ENCODE measurements at places on chromosomes 1 and 21. TPM values are rescaled to one million over a fixed set of nuclear protein-coding genes. Genes with fewer than 3 reads are reported as not detected.

- no peak for DNase-seq
These were observed 4.9 kb downstream of the HPCA start for GRCh38 chr1:32891241-32891570.

DNA sequence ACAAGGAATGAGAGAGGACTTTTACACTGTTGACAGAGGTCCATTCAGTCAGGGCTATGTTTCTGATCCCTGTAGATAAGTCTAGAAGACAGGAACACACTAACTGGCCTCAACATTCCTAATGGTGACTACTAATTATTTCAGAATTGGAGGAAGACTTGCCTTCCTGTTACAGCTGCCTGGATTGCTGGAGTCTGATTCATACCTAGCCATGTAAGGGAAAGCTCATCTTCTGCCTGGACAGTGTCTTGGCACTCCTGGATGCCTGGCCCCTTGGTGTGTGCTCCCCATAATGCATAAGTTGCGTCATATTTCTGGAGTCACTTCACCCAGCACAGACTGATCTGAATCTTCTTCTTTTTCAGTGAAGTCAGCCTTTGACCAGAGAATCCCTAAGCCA lies 326.0 kb upstream of the RUNX1 start:
- no peak for DNase-seq

- DNase-seq, result no peak
These were observed 41.1 kb downstream of the INPP5B start for GRCh38 chr1:37905727-37906126.

Gene AQP10
- not detected for polyA plus RNA-seq

GRCh38 chr1:214044438-214045214 lies 56.9 kb downstream of the PROX1 start:
- DNase-seq, result no peak

Gene HUNK
- 5.0 TPM for polyA plus RNA-seq

- DNase-seq, result no peak
These were observed 13.6 kb downstream of the RD3 start for GRCh38 chr1:211478376-211478775.

- DNase-seq, result no peak
These were observed 15.2 kb upstream of the KDM4A start for GRCh38 chr1:43634721-43635120.

DNA sequence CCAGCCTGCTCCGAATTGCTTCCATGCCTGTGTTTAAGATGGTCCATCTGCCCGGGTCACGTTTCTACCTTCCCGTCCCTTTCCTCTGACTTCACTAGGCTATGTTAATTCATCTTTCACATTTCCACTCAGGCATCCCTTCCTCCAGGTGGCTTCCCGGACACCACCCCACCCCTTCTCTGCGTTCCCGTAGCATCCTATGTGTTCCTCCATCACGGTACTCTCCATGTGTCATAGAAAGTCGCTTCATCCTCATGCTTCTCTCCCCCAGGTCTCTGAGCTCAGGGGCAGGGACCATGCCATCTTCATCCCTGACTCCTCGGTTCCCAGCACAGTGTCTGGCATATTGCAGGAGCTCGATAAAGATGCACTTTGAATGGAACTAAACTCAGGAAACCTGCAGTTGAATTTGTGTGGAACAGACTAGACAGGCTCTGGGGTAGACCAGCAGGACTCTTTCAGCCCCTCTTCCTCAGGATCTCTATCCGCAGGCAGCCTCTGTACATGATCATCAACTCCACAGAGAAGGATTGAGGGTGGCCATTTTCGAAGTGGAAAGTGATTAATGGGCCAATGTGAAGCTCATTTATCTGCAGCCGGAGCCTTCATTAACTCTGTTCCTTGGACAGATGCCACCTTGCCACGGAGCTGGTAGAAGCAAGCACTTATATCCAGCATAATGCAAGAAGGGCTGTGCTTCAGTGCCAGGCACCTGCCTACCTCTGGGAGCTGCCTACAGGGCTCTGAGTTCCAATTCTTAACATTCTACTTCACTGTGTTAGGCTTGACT lies 9.1 kb downstream of the C1orf226 start:
- DNase-seq, result no peak

Gene AMIGO1
- polyA plus RNA-seq, result 12.9 TPM

- DNase-seq, result no peak
These were observed 168.1 kb upstream of the BEND5 start for GRCh38 chr1:48944811-48945210.

Gene CELA2B
- 3.1 TPM for polyA plus RNA-seq

DNA sequence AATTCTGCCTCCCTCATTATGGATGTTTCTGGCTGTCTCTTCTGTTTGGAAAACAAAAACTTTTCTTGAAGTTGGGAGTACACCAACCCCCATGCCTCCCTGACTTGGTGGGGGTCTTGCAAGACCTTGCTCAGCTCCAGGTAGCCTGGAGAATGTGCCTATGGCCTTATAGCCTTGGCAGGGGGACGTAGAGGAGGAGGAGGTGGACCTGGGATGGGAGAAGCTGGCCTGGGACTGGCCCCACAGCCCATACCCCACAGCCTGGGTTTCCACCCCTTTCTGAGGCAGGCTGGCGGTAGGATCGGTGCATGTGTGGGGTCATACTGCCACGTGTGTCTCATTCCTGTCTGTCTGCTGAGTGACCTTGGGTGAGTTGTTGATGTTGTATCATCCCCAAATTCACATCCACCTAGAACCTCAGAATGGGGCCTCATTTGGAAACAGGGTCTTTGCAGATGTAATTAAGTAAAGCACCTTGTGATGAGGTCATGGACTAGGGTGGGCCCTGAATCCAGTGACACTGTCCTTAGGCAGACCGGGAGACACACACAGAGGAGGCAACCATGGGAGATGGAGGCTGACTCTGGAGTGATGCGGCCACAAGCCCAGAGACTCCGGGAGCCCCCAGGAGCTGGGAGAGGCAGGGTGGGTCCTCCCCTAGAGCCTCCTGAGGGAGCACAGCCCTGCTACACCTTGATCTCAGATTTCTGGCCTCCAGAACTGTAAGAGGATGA lies 18.5 kb downstream of the OBSCN start:
- DNase-seq, result no peak

DNA sequence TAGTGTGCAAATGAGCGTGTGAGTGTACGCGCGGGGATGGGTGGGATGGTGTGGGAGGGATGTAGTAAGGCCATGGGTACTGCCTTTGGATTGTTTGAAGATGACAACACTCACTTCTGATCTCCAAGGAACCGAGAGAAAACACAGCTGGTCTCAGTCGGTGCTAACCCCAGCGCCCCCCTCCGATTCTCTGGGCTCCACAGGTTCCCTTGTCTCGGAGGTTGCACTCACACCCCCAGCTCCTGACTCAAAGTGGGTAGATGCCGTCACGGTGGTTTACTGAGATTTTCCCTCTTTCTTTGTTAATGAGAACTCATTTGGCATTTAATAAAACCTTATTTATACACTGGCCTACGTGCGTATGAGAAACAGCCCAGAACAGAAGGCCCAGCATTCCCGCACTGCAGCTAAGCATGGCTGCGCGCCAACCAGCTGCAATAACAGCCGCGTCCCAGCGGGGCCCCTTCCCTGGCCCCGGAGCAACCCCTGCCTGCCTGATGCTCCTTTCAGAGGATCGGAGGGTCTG lies 25.8 kb downstream of the ABCA4 start:
- DNase-seq, result peak; percentile 78

Gene LACTBL1
- not detected for polyA plus RNA-seq

Gene COL9A2
- polyA plus RNA-seq, result 1.6 TPM

DNA sequence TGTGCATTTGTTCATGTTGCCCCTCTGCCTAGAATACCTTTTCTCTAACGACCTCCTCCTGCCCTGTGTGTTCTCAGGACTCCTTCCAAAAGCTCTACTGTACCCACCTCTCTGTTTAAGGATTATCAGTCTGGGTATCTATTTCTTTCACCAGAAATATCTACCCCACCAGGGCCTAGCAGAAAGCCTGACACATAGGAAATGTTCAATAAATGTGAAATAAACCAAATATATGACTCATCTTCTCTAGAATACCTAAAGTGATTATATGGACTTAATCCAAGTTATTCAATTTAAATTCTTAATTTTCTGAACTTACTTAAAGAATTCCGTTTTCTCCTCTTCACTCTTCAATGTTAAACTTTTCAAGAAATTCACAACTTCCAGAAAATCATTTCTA lies 27.1 kb downstream of the SCYL3 start:
- DNase-seq, result no peak

Gene KCND3
- polyA plus RNA-seq, result 1.5 TPM

Gene NEK2
- polyA plus RNA-seq, result 4.3 TPM

- DNase-seq, result no peak
These were observed 9.2 kb downstream of the RNF2 start for GRCh38 chr1:185054365-185055060.

- no peak for DNase-seq
These were observed 56.4 kb downstream of the ADAMTS1 start for GRCh38 chr21:26788790-26789189.

DNA sequence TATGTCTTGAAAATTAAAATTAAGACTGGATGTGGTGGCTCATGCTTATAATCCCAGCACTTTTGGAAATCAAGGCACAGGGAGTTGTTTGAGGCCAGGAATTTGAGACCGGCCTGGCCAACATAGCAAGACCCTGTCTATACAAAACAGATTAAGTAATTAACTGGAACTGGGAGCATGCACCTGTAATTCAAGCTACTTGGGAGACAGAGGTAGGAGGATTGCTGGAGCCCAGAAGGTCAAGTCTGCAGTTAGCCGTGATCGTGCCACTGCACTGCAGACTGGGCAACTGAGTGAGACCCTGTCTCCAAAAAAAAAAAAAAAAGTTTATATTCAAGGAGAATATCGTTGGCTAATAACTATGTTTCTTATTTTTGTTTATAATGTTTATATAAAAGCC lies 139.2 kb downstream of the USP25 start:
- DNase-seq, result no peak

- DNase-seq, result no peak
These were observed 41.4 kb downstream of the ACOT7 start for GRCh38 chr1:6352138-6352563.

- DNase-seq, result no peak
These were observed 152.2 kb downstream of the PEX14 start for GRCh38 chr1:10626791-10627410.

Gene CD244
- polyA plus RNA-seq, result 0.16 TPM

Gene LHX8
- not detected for polyA plus RNA-seq

- DNase-seq, result no peak
These were observed 69.9 kb upstream of the USP25 start for GRCh38 chr21:15659753-15660422.

DNA sequence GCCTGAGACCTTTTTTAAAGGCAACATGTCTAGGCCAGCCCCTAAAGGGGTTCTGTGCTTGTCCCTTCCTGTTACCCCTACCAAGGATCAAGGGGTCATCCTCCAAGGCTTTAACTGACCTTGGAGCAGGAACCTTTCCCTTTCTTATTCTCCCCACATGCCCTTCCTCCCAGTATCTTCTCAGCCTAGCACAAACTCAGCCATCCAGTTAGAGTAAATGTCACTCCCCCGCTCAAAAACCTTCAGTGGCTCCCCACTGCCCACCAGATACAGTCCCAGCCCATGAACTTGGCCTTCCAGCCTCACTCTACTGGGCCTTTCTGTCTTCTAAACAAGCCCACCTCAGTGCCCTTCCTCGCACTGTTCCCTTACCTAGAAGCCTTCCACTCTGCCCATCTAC lies 8.8 kb downstream of the C1QB start:
- no peak for DNase-seq

- DNase-seq, result no peak
These were observed 8.7 kb downstream of the IER5 start for GRCh38 chr1:181097242-181097641.

- peak; percentile 81 for DNase-seq
These were observed 34.8 kb downstream of the ZMYND12 start for GRCh38 chr1:42420911-42421585.

GRCh38 chr1:203475012-203475981 lies at the start of gene PRELP:
TSS of gene PRELP (plus strand) at chr1:203475806. CDS start at chr1:203483185, 7,379 bp downstream.
- peak; percentile 34 for DNase-seq

GRCh38 chr21:42343963-42344510 lies 6.8 kb downstream of the TFF2 start:
- DNase-seq, result no peak

DNA sequence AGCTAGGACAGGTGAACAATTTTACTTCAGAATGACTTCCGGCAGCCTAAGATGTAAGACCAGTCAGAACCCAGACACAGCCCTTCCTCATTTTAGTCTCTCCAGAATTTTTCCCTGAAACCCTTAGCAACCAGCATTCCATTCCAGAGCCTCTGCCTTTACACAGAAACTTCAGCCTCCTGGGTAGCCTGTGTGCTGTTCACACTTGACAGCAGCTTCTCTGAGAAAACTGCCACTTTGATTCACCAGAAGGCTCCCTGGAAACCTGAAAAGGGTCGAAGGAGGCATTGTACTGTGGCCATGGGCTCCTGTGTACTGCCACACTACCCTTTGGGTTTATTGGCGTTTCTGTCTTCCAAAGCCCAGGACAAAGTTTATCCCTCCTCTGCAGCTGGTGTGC lies 17.4 kb downstream of the HYI start:
- no peak for DNase-seq

All from forelimb muscle (tissue), 1 donor.